ENCODE measurements at places on chromosomes 11 and 22. TPM values are rescaled to one million over a fixed set of nuclear protein-coding genes. Genes with fewer than 3 reads are reported as not detected.

- DNase-seq = no peak
Measured at GRCh38 chr11:107247167-107247861, 210.3 kb downstream of the CWF19L2 start.

- DNase-seq = peak; percentile 90
Measured at GRCh38 chr11:69298267-69299022, 4.5 kb downstream of the MYEOV start.

- DNase-seq = peak; percentile 85
Measured at GRCh38 chr11:76208438-76209374, 2.4 kb upstream of the WNT11 start.

GRCh38 chr11:119482521-119483011 is 59.6 kb upstream of the THY1 start:
- no peak for DNase-seq

- no peak for DNase-seq
Measured at GRCh38 chr22:27300536-27301285, 500.8 kb downstream of the MN1 start.

DNA sequence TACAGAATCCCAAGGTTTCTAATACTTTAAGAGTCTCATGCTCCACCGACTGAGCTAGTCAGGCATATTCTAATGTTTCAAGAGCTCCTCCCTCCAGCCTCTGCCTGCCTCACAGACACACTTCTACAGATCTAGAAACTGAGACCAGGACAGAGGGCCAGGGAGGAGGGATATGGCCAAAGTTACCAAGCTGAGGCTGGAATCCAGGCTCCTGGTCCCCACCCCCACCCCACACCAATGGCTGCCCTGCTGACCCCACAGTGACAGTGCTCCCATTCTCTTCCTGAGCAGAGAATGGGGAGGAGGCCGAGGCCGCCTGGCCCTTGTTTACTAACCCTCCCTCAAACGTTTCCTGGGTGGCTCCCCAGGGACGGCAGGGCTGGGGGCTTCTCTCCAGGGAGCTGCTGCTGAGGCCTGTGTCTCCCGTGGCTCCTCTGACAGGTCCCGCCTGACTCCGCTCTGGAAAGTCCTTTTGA is 2.2 kb downstream of the PLEKHB1 start:
- DNase-seq = no peak

DNA sequence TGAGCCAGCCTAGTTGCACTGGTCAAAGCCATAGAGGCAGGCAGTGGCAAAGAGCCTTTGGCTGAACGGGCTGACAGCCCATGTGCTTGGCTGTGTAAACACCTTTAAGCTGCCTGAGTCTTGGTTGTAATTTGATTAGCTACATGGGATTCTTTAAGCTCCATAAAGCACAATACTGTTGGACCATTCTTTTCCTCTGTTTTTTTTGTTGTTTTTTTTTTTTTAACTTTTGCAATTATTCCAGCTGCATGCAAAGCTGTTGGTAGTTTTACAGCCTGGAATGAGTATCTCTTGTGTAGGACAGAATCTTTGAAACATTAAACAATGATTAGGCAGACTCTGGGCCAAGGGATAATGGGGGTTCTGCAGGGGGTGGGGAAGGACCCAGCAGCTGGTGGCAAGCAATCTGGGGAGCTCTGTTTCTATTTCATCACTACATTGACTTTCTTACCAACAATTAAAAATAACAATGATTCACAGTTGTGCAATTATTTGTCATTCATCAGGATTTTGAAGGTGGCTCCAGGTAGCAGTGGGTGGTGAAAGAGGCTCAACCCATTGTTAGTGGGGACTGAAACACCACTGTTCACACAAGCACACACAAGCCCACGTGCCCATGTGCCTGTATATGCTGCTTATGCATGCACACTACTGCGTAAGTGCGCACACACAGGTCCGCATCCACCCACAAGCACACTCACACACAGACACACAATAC is 69.5 kb upstream of the CSNK2A3 start:
- no peak for DNase-seq

- DNase-seq = no peak
Measured at GRCh38 chr11:123979311-123979710, 1.7 kb upstream of the OR10S1 start.

- no peak for DNase-seq
Measured at GRCh38 chr11:113181094-113181493, 133.3 kb upstream of the TTC12 start.

GRCh38 chr11:29187215-29187614 is 829.6 kb downstream of the KCNA4 start:
- no peak for DNase-seq

DNA sequence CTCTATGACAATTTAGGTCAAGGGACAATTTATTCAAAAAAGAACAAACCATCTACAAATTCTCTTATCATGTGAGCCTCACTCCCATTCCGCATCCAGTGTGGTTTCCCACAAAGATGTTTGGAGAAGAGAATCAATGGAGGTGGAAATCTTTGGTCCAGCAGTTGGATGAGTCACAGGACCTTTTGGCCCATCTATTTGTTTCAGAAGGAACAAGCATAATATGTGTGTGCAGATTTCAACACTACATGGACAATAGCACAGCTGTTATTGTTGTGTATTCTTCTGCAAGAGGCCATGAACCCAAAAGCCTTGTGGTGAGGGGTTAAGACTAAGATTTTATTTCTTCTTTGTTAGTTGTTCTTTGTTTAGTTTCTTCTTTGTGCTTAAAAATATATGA is 61.6 kb downstream of the OR10A6 start:
- DNase-seq = no peak

GRCh38 chr22:18154821-18155390 is 4.9 kb downstream of the USP18 start:
- DNase-seq = no peak

GRCh38 chr22:43479301-43479950 is 67.6 kb downstream of the MPPED1 start:
- no peak for DNase-seq

- DNase-seq = peak; percentile 56
Measured at GRCh38 chr22:20571531-20572007, 64.2 kb downstream of the MED15 start.

DNA sequence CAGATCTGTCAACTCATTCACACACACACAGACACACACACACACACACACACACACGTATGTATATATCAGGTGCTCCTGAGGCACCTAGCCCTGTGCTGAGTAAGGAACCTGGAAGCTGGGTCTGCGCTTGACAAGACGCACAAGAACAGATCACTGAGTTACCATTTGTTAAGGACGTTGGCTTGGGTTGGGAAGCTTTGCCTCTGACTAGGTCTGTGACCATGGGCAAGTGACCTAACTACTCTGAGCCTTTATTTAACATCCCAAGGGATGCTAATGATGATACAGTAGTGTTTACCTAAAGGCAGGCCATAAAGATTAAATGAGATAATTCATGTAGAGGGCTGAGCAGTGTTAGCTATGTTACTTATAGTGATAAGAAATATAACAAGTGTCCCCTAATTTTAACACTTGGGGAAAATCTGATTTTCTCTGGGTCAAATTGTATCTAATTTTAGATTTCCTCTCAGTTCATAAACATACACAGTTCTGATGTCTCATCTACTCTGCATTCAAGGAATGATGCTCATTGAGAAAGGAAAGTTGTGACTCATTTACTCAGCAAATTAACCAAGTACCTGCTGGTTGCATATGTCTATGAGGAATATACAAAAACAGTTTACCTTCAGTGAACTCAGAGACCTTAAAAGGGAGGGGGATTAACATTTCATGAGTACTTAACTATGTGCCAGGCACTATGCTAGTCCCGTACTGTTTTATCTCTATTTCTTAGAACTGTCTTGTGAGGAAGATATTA is 13.6 kb downstream of the RNF185 start:
- DNase-seq = no peak

DNA sequence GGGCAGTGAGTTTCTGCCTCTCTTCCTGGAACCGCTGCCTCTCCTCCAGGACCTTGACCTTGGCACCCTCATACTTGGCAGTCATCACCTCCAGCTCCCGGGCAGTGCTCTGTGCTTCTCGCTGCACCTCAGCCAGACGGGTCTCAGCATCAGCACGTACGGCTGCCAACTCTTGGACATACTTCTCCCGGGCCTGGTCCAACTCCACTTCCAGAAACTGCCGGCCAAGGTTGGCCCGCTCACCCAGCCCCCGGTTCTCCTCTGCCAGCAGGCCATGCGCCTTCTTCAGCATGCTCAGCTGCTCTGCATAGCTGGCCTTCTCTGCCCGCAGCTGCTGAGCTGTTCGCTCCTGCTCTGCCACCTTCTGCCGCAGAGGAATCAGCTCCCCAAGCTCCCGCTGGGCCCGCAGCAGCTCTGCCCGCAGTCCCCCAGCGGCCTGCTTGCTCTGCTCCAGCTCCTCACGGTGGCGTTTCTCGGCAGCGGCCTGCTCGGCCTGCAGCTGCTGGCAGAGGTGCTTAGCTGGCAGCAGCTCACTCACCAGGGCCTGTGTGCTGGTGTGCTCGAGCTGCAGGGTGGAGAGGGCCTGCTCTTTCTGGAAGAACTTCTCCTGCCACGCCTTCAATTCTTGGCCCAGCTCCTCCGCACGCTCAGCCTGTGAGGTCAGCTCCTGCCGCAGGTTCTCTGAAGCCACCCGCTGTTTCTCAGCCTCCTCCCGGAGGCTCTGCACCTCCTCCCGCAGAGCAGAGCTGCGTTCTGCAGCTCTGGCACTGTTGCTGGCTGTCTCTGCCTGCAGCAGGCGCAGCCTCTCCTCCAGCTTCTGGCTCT is 14.4 kb downstream of the IL18BP start:
- DNase-seq = no peak

DNA sequence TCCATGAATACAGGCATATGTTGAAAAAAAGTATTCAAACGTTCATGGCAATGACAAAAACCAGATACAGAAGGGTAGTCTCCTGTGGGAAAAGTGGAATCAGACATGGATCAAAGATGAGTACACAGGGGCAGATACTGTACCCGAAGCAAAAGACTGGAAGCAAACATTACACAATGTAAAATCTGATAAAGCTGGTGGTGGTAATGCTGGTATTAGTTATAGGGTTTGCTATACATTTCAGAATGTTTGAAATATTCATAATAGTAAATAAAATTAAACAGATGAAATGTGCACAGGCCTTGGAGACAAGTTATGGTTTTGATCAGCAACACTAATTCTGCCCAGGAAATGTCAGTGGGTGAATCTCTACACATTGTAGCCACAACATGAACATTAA is 607.6 kb downstream of the SOX6 start:
- DNase-seq = no peak

DNA sequence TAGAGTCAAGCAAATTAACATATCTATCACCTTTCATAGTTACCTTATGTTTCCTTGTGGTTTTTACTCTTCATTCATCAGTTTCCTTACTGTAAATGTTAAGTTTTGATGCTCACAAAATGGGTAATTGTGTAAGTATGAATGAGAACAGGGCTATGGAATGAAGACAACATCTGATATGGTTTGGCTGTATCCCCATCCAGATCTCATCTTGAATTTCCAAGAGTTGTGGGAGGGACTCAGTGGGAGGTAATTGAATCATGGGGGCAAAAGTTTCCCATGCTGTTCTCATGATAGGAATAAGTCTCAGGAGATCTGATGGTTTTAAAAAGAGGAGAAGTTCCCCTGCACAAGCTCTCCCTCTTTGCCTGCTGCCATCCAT is 107.6 kb downstream of the CCDC34 start:
- DNase-seq = no peak

GRCh38 chr11:75078233-75078632 is 18.4 kb downstream of the OR2AT4 start:
- DNase-seq = no peak

DNA sequence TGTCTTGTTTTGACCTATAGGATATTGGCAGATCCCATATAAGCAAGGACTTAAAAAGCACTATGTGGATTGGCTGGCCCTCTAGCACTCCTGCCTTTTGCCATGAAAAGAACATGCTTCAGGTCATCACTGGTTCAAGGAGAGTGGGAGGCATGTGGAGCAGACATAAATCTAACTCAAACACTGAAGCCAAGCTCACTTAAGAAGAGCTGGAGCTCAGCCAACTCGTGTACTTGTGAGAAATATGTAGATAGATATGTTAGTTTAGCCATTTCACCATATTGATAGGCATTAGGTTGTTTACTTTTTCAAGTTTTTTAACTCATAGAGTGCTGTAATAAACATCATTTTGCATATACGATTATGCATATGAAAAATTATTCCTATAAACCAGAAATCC is 19.9 kb upstream of the BBOX1 start:
- no peak for DNase-seq

DNA sequence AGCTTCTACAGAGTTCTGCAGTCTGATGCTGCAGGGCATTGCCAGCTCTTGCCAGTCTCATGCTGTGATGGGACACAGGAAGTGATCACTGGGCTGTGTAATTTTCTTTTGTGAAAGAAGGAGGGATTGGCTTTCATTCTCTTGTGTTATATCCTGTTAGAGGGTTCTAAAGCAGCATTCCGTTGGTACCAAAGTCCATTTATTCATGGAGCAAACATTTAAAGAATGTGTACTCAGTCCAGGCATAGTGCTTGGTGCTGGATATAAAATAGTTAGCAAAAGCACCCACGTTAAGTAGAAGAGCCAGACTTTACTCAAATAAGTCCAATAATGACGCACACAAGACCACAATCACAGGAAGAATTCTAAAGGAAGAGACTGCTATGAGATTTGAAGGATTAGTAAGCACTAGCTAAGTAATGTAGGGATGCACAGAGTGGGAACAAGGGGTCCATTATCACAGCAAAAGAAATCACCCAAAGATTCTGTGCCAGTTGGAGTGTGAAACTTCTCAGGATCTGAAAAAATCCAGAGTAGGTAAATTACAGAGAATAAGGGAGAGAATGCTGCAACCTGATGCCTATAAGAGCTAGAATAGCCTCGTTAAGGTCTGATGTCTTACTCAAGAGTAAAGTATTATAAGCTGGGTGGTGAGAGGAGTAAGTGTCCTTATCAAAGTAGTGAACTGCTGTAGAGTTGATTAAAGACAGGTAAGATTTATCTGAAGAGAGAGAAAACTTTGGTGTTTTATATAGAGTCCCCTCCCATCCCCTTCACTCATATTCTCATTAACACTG is 728.3 kb downstream of the METTL15 start:
- DNase-seq = no peak

Gene ARHGAP42
- total RNA-seq = 29.0 TPM

Gene SYCE3
- total RNA-seq = 0.67 TPM

Gene PNPLA3
- total RNA-seq = 2.0 TPM

Gene OR51B2
- total RNA-seq = not detected

Gene ELMOD1
- 0.22 TPM for total RNA-seq

Gene TRIM6
- 1.7 TPM for total RNA-seq

Gene OR52I2
- not detected for total RNA-seq

Gene ZC3H7B
- total RNA-seq = 38.8 TPM

Gene CARNS1
- total RNA-seq = 2.5 TPM

Gene ZNF74
- total RNA-seq = 7.2 TPM

Gene MYOD1
- total RNA-seq = not detected

Gene MUC15
- not detected for total RNA-seq
